ENCODE measurements at places on chromosomes 6 and 20.

GRCh38 chr6:33082702-33083101 is 6.9 kb downstream of the HLA-DPB1 start:
- no peak for DNase-seq

DNA sequence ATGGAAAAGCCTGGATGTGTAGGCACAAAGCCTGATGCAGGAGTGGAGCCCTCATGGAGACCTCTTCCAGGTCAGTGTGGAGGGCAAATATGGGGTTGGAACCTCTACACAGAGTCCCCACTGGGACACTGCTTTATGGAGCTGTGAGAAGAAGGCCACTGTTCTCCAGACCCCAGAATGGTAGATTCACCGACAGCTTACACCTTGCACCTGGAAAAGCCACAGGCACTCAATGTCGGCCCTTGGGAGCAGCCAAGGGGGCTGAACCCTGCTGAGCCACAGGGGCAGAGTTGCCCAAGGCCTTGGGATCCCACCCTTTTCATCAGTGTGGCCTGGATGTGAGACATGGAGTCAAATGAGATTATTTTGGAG is 24.9 kb downstream of the NCR2 start:
- DNase-seq: no peak

- DNase-seq: no peak
Measured at GRCh38 chr20:58634521-58635278, 16.4 kb upstream of the STX16 start.

DNA sequence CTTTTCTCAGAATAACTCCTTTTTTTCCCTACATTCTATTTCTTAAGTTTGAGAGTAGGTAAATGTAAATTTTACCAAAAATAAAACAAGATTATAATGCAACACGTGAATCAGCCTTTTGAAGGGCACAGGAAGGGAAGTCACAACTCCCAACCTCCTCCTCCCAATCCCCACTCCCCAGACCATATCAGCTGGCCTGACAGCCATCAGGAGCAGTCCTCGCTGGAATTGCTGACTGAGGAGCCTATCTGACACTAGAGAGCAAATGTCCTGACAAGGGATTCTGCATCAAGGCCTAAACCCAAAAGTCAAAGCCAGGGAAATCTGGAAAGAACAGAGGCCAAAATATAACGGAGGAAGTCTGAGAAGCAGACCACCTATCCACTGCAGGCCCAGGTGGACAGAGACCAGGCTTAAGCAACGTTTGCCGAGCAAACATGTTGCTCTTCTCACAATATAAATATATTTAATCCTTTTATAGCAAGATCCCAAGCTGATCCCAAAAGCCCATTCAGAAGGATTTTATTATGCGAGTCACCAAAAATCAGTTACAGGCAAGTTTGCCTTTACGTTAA is 2.5 kb downstream of the RRAGD start:
- no peak for DNase-seq

- no peak for DNase-seq
Measured at GRCh38 chr6:192313-192664, 100.0 kb upstream of the DUSP22 start.
